ENCODE measurements at places on chromosomes 12 and 14. TPM values are rescaled to one million over a fixed set of nuclear protein-coding genes. Genes with fewer than 3 reads are reported as not detected.

Gene SLC25A47
- not detected for total RNA-seq

Gene ART4
- total RNA-seq: not detected

Gene SDS
- total RNA-seq: 0.10 TPM

Gene CCDC38
- total RNA-seq: not detected

Gene RAD52
- total RNA-seq: 4.9 TPM

Gene PMCH
- not detected for total RNA-seq

Gene ZDHHC17
- 14.2 TPM for total RNA-seq

Gene CDH24
- 7.5 TPM for total RNA-seq

Gene XRCC3
- total RNA-seq: 28.2 TPM

Gene HIGD1C
- not detected for total RNA-seq

Gene STAC3
- not detected for total RNA-seq

GRCh38 chr12:83784298-83784890 lies 1097.7 kb downstream of the TMTC2 start:
- no peak for DNase-seq

DNA sequence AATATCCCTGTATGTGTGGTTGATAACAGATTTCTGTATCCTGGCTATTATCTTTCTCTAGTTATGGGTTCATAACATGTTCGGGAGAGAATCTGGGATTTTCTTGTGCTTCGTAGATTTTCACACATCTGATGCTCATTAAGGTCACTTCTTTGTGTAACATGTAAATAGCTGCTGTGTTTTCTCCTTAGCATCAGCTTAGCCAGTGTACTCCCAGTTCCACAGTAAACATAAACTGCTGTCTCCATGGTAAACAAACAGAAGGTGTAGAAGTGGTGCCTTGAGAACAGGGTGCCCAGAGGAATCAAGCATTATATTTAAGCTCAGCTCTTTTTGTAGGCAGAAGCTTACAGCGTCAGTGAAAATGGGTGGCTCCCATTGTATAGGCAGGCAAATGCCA lies 88.0 kb downstream of the ANO6 start:
- DNase-seq: no peak

DNA sequence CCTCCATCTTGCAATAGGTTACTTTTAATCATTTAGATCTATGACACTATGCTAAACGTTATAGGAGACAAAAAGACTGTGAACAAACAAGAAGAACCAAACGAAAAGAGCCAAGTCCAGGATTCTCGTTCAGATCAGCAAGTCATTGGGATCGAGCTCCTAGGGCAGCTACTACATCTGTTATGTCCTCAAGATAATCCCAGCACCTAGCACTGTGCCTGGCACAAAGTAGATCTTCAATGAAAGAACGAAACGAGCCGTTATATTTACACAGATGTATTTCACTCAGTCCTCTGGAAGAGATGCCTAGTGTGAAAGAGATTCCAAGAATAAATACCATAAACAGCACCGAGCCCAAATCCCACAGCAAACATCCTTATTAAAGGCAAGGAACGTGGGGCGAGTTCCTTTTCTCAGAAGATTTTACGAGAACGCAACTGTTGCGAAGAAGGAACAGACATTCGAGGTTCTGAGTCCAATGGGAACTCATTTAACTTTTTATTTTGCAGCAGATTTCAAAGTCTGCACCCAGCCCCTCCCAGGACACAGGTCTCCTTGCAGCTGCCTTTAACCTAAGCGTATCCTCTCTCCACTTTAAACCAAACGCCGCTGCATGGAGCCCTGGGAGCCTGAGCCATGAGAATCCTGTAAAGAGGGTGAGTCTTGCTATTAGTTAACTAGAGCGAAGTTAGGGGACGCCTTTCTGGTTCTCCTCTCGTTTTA lies 544 bp upstream of the TDP1 start:
- no peak for DNase-seq

DNA sequence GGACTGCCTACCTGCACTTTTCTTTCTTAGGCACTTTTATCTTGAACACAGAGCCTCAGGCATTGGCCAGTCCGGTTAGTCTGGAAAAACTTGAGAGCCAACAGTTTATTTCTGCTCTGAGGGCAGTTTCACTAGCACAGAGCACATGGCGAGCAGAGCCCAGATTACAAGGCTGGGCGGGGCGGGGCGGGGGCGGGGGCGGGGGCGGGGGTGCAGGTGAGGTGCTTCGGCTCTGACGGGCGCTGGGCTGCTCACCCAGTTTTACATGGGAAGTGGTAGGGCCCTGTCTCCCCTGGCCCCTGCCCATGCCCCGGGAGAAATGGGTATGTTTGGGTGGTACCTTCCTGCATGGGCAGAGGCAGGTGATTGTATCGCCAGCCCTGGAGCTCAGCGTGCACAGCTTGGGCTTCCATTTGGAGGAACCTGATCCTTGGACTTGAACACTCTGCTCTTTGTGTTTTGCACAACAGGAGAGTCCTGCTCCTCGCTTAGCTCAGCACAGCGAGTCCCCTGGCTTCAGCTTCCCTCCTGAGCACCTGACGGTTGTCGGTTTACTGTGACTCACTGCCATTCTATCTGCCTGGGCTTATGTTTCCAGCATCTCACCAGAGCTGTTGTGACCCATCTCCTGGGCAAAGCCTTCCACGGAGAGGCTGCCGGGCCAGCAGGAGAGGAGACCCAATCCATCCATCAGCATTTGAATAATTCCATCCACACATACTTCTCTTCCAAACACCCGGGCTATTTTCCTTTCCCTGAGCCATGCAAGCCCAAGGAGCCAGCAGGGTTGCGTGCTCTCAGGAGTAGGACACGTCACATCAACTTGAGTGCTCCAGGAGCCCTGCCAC lies 108.5 kb downstream of the ARF6 start:
- peak; percentile 95 for DNase-seq

DNA sequence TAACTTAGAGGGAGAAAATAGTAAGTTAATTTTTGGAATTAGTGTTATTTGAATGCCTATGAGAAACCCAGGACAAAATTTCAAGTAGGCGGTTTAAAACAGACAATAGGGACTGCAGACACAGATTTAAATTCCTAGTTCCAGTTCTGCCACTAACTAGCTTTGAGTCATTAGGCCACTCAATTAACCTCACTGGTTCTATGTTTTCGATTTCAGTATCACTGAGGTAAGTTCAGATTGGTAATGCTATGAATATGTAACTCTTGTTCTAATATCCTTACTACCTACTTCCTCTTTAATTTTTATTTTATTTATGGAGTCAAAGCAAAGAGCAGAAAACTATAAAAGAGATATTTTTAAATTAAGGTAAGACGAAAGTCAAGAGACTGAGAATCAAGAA lies 52.6 kb downstream of the GALC start:
- no peak for DNase-seq

DNA sequence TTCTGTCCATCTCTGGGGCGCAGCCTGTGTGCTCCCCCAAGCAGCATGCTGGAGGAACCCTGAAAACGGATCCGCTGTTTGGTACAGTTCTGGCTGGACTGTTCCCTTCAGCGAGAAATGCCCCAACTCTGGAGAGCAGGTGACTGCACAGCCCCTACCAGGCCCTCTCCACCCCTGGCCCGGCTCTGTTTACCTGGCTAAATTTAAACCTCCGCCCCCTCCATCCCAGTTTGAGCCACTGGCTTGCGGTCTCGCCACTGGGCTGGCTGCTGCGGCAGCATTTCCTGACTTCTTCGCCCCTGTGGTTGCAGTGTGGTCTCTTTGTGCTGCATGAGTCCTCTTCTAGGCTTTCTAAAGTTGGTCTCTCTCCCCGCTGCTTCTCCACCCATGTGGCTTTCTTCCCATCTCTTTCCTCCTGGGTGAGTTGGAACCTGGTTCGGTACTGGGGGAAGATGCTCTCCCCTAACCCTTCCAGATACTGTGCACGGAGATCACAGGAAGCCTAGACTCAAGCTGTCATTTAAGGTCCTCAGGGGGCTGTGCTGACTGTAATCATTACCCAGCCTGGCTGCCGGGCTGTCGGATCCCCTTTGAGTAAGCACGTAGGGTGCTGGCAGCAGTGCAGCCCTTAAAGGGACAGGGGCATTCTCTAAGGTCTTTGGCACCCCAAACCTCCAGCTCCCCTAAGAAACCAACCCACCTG lies 60.6 kb downstream of the FBXL14 start:
- DNase-seq: peak; percentile 86

GRCh38 chr12:92898755-92899154 lies 30.3 kb downstream of the EEA1 start:
- peak; percentile 48 for DNase-seq

DNA sequence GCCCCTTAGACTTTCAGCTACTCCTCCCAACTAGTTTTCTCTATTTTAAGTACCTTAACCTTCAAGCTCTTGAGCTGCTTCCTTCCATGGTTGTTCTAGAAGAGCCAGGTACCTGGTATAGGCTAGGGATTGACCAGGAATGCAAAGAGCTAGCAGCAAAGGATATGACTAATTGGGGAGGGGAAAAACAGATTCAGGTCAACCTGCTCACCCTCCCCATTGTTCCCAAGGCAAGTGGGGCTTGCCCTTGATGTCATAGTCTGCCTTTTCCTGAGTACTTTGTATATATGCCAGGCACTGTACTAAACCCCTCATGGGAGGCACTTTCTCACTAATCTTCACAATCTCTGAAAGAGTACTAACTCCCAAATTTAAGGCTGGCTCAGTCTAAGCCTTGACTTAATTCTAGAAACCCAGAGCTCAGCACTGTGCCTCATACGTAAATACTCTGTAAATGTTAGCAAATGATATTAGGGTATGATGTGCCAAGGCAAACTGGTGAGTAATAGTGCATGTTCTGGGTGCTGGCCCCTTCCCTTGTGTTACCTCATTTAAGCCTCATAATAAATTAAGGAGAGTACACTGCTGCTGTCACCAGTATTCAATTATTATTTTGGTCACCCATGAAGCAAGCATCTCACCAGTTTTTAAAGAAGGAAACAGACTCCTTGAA lies 42.2 kb downstream of the SUDS3 start:
- DNase-seq: peak; percentile 9

DNA sequence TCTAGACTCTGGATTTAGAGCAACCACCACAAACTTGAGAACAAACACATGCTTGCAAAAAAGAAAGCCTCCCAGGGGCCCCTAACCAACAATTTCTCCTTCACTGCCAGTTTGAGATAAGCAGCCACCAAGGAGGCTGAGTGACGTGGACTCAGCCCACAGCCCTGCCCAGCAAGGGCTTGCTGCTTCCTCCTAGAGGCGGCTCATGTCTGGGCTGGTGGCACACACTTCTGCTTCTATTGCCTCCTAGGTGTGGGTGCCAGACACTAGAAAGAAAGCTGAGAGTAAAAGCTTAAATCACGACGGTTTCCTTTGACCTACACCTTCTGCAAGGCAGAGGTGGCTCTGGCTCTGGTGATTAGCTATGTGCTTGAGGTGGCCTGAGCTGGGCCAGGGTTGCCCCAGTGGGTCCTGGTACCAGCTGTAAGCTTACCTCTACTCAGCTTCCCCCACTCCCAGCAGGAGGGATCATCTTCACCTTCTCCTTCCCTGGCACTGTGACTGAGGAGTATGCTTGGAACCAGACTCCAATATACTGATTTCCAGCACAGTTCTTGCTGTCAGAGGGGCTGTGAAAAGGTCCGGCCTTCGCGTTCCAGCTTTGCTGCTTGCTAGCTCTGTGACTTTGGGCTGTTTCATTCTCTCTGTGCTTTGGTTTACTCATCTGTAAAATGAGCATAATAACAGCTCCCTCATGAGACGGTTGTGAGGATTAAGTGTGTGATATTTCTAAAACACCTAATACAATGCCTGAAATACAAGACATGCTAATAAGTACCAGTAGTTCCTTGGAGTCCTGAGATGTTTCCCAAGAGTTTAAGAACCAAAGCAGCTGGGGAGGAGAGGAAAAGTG lies 89.7 kb upstream of the PARP11 start:
- DNase-seq: no peak

DNA sequence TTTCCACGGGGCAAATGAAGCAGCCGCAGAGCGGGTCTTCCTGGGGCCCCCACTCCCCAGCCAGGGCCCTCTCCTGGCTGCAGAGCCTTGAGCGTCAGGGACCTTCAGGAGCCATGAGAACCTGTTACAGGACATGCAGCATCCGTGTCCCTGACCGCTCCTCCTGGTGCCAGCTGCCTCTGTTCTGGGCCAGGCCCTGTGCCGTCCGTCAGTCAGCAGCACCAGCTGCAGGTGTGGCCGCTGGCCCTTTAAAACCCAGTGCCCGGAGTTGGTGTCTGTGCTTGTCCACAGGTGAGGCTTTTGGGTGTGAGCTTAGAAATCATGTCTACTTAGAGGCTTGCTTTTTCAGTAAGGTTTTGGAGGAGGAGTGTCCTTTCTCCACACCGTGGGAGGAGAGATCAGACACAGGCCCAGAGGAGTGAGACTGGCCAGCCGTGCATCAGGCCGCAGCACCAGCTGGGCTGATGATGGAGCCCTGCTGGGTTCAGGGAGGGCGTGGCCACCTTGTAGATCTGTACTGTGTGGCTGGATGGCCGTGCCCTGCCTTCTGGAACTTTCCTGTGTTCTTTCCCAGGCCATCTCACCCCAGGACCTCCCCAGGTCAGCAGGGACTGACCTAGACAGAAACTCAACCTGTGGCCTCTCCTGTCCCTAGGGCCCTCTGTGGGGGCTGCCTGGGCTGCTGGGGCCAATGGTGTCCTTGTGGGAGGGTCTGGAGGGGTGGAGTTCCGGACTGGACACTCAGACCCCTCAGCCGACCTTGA lies 27.1 kb downstream of the AACS start:
- no peak for DNase-seq

DNA sequence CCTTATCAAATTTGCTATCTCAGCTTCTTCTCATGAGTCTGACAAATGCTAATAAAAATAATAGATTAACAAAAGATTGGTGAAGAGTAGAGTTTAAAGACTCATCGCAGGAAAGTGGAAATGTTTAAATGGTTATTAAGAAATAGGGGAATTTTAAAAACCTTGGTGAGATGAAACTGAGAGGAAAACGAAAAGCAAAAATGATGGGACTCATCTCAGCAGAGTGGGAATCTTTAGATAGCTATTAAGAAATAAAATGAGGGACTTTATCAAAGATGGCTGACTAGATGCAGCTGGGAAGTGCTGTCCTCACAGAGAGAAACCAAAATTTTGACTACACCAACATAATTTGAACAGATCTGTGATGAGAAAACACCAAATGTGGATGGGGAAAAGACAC lies 79.2 kb upstream of the CD163 start:
- DNase-seq: no peak

DNA sequence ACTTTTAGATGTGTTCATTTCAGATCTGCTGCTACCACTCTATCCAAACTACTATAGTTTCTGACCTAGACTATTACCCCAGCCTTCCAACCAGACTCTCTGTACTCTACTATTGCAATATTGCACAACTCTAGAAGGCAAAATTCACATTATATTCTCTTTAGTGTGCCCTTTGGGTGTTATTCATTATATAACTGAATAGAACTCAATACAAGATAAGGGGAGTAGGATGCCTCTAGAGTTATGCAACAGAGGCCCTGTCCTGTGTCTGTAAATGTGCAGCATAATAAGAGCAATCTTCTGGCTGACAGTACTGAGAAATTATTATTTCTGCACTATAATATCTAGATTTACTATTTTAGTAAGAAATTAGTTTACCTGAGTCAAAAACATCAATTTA lies 63.1 kb downstream of the LRRC9 start:
- DNase-seq: no peak

GRCh38 chr14:101473795-101474562 lies 87.3 kb upstream of the DIO3 start:
- no peak for DNase-seq
